Mesendoderm (in vitro differentiated cells): ENCODE measurements at places on chromosomes 6 and 20.

- peak; percentile 55 for DNase-seq
Measured at GRCh38 chr6:127343809-127344659, 625 bp upstream of the ECHDC1 start.

DNA sequence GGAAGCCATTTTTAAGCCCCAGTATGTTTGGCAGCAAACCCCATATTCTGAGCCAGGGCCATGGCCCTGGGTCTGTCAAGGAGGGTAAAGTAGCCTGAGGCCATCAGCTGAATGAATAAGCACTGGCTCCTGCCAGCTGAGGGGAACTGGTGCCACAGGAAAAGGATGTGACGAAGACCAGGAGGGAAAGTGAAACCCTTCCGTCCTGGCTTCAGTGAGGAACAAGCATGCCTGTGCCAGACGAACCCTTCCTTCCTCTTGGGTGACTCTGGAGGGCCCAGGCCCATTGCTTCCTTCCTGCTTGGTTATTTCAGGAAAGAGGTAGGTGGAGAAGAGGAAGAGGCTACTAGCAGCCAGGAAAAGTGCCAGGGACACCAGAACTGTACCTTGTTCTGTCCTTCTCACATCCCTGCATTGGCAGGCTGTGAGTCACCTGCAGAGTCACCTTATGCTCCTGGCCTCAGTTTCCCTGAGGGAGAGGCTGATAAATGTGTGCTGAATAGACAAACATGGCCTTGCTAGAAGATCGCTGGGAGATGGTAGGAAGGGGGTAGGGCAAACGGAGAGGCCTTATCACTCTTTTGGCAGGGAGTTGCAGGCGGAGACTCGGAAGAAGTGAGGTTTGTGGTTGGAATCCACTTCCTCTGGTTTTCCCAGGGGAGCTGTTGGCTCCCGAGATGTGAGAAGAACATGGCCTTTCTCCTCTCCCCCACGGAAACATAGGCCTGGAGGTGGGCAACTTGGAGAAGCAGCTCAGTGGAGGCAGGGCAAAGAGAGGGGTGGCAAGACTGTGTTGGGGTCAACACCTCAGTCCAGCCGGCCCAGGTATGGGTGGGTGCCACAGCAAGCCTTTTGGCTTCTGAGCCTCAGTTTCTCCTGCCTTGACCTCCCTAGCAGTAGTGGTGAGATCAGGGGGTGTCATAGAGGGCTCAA, 37.4 kb downstream of the COX4I2 start:
- peak; percentile 39 for DNase-seq

GRCh38 chr20:56453352-56453751, 15.1 kb upstream of the RTF2 start:
- DNase-seq, result no peak

DNA sequence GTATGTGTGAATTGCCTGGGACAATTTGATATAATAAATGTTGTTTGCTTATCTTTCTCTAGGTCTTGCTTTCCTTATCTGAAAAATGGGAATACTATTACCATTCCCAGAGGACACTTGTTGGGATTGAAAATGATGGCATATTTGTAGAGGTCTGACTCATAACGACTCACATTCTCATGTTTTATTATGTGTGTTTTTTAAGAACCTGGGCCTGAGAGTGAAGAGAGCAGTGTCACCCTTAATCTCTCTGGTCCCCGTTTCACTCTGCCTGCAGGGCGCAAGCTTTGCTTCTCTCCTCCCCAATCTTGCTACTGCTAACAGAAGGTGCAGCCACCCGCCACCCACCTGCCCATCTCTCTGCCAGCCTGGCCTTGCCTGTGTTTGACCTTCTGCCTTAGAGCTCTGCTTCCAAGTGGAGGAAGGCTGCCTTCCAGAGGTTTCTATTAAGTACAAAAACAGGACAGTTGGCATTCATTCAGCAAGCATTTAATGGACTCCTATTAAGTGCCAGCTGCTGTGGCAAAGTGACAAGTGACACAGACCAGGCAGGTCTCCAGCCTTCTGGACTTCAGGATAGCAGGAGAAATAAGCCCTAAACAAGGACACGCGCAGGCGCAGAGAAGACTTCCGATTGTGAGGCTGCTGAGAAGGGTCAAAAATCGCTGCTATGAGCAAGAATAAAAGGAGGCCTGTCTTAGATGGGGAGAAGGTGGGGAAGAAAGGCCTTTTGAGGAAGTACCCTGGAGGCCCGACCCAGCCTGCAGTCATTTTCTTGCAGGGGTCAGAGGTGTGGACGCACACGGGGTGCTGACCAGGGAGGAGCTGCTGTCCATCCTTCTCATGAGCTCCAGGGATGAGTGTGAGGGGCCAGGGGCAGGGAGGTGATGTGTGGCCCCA, 112.5 kb downstream of the JPH2 start:
- DNase-seq, result no peak

DNA sequence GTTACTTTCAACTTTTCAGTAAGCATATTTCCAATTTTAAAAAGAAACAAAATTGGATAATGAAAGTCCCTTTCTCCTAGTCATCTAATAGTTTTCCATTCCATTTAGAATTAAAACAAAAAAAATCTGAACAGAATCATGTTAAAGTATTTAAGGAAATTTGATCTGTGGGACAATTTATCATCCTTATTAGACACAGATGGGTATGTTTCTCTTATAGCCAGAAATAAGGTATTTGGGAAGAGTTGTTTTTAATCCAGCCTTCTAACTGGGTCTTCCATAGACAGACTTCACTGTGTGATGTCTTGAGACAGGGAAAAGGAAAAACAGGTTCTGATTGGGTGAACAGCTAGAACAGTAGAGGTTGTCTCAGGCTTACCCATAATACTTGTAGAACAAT, 39.5 kb upstream of the STXBP5 start:
- DNase-seq, result no peak

GRCh38 chr20:32589256-32589655, 4.1 kb upstream of the NOL4L start:
- no peak for DNase-seq

DNA sequence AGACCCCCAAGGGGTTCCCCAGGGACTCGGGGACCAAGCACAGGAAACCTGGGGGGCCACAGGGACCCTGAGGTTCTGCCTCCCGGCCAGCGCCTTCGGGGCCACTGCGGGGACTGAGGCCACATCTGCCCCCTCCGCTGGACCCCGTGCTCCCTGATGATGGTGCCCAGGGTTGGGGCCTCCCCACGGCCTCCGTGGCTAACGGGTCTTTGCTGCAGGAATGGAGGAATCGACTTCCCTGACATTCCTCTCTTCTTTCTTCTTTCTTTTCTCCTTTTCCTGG, 330.2 kb downstream of the TAF4 start:
- DNase-seq, result no peak

GRCh38 chr20:2379511-2380229, 1.0 kb upstream of the TGM6 start:
- peak; percentile 14 for DNase-seq

- no peak for DNase-seq
Measured at GRCh38 chr20:6975311-6975710, 207.8 kb downstream of the BMP2 start.

GRCh38 chr20:36153736-36154699, 522 bp upstream of the EPB41L1 start:
- peak; percentile 64 for DNase-seq

GRCh38 chr20:4554346-4554745, 167.4 kb upstream of the PRND start:
- DNase-seq, result no peak

DNA sequence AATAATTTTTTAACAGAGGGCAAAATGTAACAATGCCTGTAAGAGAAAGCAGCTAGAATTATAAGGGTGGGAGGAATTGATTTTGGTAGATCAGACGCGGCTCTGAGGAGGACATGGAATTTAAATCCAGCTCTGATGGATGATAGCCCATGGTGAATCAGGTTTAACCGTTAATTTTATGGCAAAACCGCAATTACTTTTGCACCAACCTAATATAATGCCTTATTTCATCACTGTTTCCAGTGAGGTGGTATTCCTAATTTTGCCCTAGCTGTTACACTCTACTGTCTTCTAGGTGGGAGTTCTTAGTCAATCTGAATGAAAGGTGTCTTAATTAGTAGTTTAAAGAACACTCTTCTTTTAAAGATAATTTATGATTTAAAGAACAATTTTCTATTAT, 198.3 kb upstream of the SMLR1 start:
- DNase-seq, result no peak

- DNase-seq, result no peak
Measured at GRCh38 chr6:42251911-42252637, 34.4 kb upstream of the MRPS10 start.

GRCh38 chr6:48417927-48418326, 306.9 kb upstream of the PTCHD4 start:
- no peak for DNase-seq

DNA sequence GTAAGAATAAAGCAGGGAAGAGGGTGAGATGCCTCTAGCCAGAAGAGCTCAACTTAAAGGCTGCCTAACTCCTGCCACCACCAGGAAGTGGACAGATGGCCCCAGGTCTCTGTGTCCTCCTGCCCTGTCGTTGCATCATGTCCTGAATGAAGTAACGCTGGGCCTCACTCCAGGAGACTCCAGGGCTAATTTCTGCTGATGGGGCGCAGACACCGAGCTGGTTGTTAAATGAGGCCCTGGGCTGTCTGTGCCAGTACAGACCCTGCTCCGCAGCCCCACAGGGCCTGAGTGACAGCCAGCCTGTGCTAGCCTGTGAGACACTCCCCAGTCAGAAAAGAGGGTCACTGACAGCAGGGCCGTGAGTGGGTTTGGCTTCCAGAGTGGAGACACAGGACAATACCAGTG, 6.5 kb downstream of the IP6K3 start:
- DNase-seq, result no peak

DNA sequence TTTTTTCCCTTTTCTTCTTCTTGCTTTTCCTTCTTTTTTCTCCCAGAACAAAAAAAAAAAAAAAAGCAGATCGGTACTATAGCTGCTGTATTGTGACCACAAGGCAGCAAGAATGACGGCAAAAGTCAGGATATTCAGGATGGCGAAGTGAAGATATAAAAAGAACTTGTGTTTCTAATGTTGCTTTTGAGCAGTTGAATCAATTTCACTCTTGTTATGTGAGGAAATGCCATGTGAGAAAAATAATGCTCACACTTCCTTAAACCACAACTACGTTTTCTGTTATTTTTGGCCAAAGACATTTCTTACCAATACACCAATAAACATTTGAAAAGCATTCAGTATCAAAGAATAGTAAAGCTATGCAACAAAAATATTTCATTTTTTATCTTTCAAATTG, 510.5 kb downstream of the HACE1 start:
- no peak for DNase-seq

DNA sequence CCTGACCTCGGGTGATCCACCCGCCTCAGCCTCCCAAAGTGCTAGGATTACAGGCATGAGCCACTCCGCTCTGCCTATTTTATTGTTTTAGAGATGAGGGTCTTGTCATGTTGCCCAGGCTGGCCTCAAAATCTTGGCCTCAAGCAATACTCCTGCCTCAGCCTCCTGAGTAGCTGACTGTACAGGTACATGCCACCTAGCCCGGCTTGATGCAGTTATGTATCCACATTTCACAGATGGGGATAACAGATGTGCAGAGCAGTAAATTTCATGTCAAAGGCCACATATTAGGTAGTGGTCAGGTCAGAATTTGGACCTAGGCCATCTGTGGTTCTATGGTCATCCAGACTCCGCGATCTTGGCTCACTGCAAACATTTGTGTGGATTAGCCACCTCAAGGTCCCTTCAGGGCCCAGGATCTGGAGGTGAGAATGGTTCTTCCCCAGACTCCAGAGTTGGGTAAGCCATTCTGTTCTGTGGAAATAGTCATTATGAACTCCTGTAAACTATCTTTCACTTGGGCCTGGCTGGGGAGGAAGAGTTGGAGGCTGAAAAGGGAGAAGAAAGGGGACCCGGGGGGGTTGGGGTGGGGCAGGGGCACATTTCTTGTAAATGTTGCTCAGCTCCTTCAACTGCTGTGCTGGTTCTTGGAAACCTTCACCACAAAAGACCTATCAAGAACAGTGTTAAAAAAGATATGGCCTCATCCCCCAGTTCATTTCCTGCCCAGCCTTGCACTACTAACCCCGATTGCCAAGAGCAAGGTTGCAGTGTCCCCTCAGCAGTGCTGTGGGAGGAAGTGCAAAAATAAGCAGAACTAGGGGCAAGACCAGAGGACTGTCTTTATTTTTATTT, 13.0 kb downstream of the PIM1 start:
- DNase-seq, result no peak

GRCh38 chr20:4946986-4947385, 54.3 kb downstream of the SLC23A2 start:
- no peak for DNase-seq

GRCh38 chr20:48748556-48748955, 79.2 kb downstream of the PREX1 start:
- DNase-seq, result no peak

DNA sequence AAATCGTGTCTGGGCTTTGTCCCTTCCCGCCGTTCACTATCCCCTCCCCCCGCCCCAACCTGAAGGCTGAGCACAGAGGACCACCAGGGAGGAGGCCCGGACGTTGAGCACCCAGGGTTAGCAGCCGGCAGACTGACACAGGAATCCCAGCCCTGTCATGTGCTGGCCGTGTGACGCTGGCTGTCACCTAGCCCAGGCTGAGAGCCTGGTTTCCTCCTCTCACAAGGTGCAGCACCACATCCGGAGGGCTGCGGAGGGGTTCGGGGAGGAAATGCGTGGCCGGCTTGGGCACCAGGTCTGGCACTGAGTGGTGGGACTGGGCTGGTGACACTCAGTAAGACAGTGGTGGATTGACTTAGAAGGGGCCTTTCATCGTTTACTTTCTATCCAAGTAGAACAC, 4.6 kb upstream of the LSM14B start:
- no peak for DNase-seq

DNA sequence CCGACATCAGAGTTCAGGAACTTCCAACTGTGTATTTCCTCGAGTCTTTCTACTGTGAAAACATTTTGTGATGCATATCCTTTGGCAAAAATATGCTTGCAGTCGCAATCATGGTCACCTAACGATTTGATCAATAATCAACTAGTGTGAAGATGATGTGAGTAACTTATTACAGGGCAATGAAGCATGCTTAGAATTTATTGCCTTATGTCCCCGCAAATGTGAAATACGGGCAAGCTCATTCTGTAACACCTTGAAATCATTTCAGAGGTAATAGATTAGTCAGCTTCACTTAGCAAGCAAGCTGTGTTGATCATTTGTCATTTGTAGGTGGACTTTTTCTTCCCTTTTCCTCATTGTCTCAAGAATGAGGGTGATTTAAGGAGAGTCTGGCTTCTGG, 67.9 kb upstream of the DOK5 start:
- no peak for DNase-seq

GRCh38 chr6:161850562-161850961, 576.7 kb upstream of the AGPAT4 start:
- DNase-seq, result peak; percentile 71

- peak; percentile 6 for DNase-seq
Measured at GRCh38 chr20:59817406-59817805, 116.0 kb downstream of the SYCP2 start.

GRCh38 chr6:116402108-116402937, 31.6 kb downstream of the DSE start:
- no peak for DNase-seq

- peak; percentile 78 for DNase-seq
Measured at GRCh38 chr6:168676552-168677322, 235.8 kb downstream of the SMOC2 start.

DNA sequence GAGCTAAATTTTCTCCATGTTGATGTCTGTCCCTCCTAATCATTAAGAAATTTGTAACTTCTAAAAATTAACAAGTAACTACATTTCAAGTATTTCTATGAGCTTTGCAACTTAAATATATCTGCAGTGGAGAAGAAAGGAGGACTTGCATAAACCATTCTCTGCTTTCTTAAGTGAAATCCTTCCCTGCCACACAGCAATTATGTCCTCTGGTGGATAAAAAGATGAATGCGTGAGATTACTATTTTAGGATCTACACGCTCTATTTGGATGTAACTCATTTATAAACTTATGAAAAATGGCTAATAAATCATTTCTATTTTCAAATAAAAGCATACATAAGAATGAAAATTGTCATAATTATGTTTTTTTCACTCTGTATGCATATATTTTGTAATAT, 338.0 kb upstream of the PTCHD4 start:
- peak; percentile 11 for DNase-seq
